ENCODE measurements at places on chromosomes 16 and 17. TPM values are rescaled to one million over a fixed set of nuclear protein-coding genes. Genes with fewer than 3 reads are reported as not detected.
A peak's percentile ranks its signal among the peaks of the same experiment; 100 is the strongest.

- no peak for DNase-seq
- H3K27me3 ChIP-seq: peaks cover 7% of the 10 kb centered on the region
- H3K27ac ChIP-seq: no peak overlapping the region
- H3K36me3 ChIP-seq: no peaks in the 10 kb centered on the region
Measured at GRCh38 chr16:86459266-86459665, 51.1 kb upstream of the FOXF1 start.

DNA sequence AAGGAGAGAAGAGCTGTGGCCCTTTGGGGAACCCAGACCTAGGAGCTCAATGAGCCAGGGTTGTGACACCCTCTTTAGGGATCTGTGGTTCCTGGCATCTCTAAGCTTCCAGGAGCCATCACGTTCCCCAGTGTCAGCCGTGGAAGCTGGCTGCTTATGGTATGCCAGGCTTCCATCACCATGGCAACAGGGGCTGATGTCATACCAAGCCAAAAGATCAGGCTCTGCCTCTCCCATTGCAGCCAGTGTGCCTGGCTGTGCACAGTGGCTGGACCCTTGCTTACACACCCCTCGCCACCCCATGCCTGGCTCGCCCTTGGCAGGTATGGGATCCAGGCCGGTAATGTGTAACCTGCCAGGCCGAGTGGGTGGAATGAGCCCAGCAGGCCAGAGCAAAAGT is 91.1 kb downstream of the SSH2 start:
- no peak for DNase-seq
- H3K36me3 ChIP-seq: no peaks in the 10 kb centered on the region
- H3K4me1 ChIP-seq: no peaks in the 10 kb centered on the region
- no peak overlapping the region for H3K4me3 ChIP-seq
- no peak overlapping the region for H3K27ac ChIP-seq
- no peaks in the 10 kb centered on the region for H3K27me3 ChIP-seq

DNA sequence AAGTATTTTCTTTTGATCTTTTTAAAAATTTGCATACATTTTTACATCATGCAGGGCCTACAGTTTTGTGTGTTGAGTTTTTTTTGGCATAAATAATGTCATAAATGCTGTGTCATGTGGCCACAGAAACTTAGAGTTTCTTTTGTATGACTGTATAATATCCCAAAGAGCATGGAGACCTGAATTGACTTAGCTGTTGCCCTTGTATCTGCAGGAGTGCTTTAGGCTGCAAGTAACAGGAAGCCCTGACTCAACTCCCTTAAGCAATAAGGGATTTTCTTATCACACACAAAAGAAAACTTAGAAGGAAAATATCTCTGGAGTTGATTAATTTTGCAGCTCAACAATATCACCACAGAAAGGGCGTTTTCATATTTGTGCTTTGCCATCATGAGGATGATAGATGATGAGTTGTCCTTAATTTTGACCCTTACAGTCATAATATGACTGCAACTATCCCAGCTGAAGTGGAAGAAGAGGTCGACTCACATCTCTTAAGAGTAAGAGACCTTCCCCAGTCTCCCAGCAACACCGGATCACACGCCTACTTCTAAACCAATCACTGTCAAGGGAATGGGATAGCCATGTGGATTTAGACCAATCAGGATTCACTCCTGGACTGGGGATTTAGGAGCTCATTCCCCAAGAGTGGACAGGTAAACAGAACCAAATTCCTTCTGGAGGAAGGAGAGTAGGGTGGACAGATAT is 138.9 kb downstream of the GSG1L start:
- no peaks in the 10 kb centered on the region for H3K36me3 ChIP-seq
- H3K27ac ChIP-seq: no peak overlapping the region
- H3K4me1 ChIP-seq: no peaks in the 10 kb centered on the region
- H3K27me3 ChIP-seq: no peaks in the 10 kb centered on the region

- H3K27me3 ChIP-seq: no peaks in the 10 kb centered on the region
- H3K4me1 ChIP-seq: peaks cover 8% of the 10 kb centered on the region
- H3K4me3 ChIP-seq: no peak overlapping the region
- no peaks in the 10 kb centered on the region for H3K36me3 ChIP-seq
- H3K27ac ChIP-seq: no peak overlapping the region
Measured at GRCh38 chr16:10610499-10611184, 30.2 kb upstream of the EMP2 start.

GRCh38 chr16:67730326-67730725 is 11.2 kb upstream of the GFOD2 start:
- H3K36me3 ChIP-seq: no peaks in the 10 kb centered on the region
- no peaks in the 10 kb centered on the region for H3K27me3 ChIP-seq
- H3K4me3 ChIP-seq: no peak overlapping the region

DNA sequence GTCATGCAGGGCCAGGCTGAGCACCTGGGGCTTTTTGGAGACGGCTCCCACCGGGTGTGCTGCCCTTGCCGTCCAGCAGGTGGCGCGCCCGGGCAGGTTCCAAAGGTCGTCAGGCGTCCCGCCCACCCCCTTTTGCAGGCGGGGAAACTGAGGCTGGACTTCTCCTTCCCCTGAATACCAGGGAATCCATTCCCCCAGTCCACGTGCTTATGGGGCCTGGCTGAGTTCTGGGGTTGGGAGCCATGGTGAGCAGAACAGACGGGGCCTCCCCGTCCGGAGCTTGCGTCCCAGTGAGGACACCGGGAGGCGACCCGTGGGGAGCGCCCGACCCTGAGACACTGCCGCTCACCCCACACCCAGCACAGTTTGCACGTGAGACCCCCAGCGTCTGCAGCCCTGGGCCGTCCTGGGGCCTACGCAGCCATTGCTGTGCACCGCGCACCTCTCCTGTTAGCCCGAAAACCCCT is 51.8 kb upstream of the JPH3 start:
- no peaks in the 10 kb centered on the region for H3K4me1 ChIP-seq
- no peak for DNase-seq
- no peaks in the 10 kb centered on the region for H3K36me3 ChIP-seq

The SULT1A4 gene
- total RNA-seq: 10.0 TPM

The MMP2 gene
- total RNA-seq: 291 TPM

DNA sequence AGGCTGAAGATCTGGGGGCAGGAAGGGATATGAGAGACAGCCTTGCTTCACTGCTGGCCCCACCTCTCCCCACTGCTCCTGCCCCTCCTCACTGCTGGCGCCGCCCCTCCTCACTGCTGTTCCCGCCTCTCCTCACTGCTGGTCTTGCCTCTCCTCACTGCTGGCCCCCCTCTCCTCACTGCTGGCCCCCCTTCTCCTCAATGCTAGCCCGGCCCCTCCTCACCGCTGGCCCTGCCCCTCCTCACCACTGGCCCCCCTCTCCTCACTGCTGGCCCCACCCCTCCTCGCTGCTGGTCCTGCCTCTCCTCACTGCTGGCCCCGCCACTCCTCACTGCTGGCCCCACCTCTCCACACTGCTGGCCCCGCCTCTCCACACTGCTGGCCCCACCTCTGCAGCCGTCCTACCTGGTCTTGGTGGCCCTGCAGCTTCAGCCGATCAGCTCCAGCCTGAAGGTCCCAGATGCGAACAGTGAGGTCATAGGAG is 9.5 kb upstream of the PAM16 start:
- H3K27ac ChIP-seq: no peak overlapping the region
- H3K27me3 ChIP-seq: no peaks in the 10 kb centered on the region
- no peak for DNase-seq
- peaks cover 57% of the 10 kb centered on the region for H3K36me3 ChIP-seq

GRCh38 chr17:48479014-48479402 is 49.0 kb upstream of the SKAP1 start:
- H3K27me3 ChIP-seq: peaks cover 11% of the 10 kb centered on the region
- no peak overlapping the region for H3K27ac ChIP-seq
- DNase-seq: no peak

GRCh38 chr16:47693226-47693625 is 232.1 kb downstream of the PHKB start:
- H3K27me3 ChIP-seq: no peaks in the 10 kb centered on the region
- H3K4me3 ChIP-seq: no peak overlapping the region
- peaks cover 27% of the 10 kb centered on the region for H3K36me3 ChIP-seq
- H3K27ac ChIP-seq: no peak overlapping the region
- H3K4me1 ChIP-seq: no peaks in the 10 kb centered on the region

GRCh38 chr16:76926042-76926441 is 264.9 kb upstream of the MON1B start:
- H3K4me3 ChIP-seq: no peak overlapping the region
- H3K36me3 ChIP-seq: no peaks in the 10 kb centered on the region
- DNase-seq: no peak
- H3K4me1 ChIP-seq: no peaks in the 10 kb centered on the region

DNA sequence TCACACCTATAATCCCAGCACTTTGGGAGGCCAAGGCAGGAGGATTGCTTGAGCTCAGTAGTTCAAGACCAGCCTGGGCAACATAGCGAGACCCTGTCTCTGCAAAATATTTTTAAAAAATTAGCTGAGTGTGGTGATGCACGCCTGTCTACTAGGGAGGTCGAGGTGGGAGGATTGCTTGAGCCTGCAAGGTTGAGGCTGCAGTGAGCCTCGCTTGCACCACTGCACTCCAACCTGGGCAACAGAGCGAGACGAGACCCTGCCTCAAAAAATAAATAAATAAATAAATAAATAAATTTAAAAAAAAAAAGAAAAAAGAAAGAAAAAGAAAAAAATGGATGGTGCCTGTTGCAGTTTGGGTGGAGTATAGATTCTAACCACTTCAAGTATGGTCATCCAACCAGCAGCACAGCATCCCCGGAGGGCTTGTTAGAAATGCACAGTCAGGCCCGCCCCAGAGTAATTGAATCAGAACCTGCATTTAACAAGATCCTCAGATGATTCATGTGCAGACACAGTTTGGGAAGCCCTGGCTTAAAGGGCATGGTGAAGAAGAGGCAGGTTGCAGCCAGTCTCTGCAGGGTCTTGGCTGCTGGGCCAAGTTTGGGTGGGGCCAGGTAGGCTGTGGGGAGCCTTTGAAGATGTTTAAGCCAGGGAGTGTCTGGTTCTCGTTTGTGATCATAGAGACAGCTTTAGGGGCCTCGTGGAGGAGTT is 40.8 kb downstream of the MRC2 start:
- no peaks in the 10 kb centered on the region for H3K36me3 ChIP-seq
- no peaks in the 10 kb centered on the region for H3K4me1 ChIP-seq
- no peak for DNase-seq
- no peak overlapping the region for H3K27ac ChIP-seq
- H3K27me3 ChIP-seq: no peaks in the 10 kb centered on the region
- H3K4me3 ChIP-seq: no peak overlapping the region

DNA sequence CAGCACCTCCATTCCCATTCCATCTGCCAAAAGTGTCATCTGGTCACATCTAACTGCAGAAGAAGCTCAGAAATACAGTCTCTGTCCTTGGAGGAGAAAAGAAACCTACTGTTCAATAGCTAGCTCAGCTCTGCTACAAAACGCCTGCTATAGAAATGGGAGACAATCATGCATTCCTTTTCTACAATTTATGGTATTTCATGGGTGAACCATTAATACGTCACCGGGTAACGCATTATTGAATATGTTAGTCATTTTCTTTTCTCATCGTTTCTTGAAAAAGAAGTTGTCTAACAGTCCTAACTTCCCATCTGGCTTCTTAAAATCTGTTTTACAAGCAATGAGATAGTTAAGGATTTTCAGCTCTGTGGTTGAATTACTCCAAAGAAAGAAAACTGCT is 496.7 kb upstream of the RBFOX1 start:
- no peak overlapping the region for H3K27ac ChIP-seq
- no peaks in the 10 kb centered on the region for H3K36me3 ChIP-seq
- no peak overlapping the region for H3K4me3 ChIP-seq
- no peaks in the 10 kb centered on the region for H3K27me3 ChIP-seq

DNA sequence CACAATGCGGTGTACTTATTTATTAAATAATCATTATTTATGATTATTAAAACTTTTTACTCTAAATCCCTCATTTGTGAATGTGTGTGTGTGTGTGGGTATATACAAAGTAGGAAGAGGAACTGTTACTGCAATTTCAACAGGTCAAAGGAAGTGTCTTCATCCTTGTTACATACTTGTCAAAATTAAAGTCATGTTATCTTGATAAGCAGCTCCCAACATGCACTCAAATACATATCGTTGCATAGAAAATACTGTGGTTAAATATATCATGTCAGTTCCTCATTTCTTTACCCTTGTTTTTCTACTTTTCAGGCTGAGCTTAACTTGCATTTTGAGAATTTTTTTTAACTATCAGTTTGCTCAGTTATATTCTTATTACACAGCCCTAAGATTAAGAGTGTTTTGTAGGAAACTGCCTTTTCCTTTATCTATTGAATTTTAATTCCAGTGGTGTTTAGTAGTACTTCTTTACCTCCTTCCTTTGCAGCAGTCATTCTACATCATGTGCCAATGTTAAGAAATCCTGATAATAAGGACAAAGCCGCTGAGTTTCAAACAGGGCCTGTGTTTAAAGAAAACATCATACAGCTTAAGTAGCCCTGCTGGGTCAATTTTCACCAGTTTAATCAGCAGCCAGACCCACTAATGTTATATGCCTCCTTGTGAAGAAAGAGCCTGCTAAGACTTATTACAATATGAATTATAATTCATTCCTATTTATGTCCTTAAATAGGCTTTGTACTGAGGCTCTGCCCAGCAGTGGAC is 7.2 kb downstream of the EFCAB5 start:
- no peaks in the 10 kb centered on the region for H3K36me3 ChIP-seq
- H3K4me3 ChIP-seq: no peak overlapping the region
- H3K4me1 ChIP-seq: no peaks in the 10 kb centered on the region
- no peak overlapping the region for H3K27ac ChIP-seq
- no peaks in the 10 kb centered on the region for H3K27me3 ChIP-seq

The PIGL gene
- 38.1 TPM for total RNA-seq

- H3K27ac ChIP-seq: no peak overlapping the region
- DNase-seq: no peak
- H3K4me3 ChIP-seq: no peak overlapping the region
- H3K4me1 ChIP-seq: no peaks in the 10 kb centered on the region
- H3K36me3 ChIP-seq: no peaks in the 10 kb centered on the region
- peaks cover 3% of the 10 kb centered on the region for H3K27me3 ChIP-seq
Measured at GRCh38 chr16:1884155-1884760, 12.3 kb upstream of the MEIOB start.

DNA sequence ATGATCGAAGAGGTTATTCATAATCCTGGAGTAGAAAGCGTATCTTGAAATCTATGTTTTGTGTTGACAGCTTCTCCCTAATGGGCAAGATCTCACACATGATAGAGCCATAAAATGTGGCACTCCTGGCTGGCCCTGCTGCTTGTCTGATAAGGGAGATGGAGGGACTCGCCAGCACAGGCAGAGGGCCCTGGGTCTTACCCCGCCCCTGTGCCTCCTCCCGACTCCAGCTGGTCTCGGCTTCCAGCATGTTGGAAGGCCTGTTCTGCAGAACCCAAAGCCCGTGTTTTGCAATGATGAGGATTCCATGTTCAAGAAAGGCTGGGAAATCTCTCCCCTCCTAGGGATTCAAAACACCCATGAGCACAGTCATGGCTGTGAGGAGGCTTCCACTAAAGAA is 106.7 kb upstream of the SDK2 start:
- no peaks in the 10 kb centered on the region for H3K36me3 ChIP-seq
- DNase-seq: peak; percentile 50
- peaks cover 10% of the 10 kb centered on the region for H3K4me1 ChIP-seq

The NPW gene
- total RNA-seq: 0.71 TPM
